ENCODE measurements at places on chromosomes 5 and 9. TPM values are rescaled to one million over a fixed set of nuclear protein-coding genes. Genes with fewer than 3 reads are reported as not detected.

- DNase-seq, result no peak
- H3K4me1 ChIP-seq, result no peaks in the 10 kb centered on the region
- no peak overlapping the region for H3K27ac ChIP-seq
- H3K4me3 ChIP-seq, result no peak overlapping the region
- no peaks in the 10 kb centered on the region for H3K27me3 ChIP-seq
Measured at GRCh38 chr5:131482617-131483016, 152.4 kb downstream of the RAPGEF6 start.

DNA sequence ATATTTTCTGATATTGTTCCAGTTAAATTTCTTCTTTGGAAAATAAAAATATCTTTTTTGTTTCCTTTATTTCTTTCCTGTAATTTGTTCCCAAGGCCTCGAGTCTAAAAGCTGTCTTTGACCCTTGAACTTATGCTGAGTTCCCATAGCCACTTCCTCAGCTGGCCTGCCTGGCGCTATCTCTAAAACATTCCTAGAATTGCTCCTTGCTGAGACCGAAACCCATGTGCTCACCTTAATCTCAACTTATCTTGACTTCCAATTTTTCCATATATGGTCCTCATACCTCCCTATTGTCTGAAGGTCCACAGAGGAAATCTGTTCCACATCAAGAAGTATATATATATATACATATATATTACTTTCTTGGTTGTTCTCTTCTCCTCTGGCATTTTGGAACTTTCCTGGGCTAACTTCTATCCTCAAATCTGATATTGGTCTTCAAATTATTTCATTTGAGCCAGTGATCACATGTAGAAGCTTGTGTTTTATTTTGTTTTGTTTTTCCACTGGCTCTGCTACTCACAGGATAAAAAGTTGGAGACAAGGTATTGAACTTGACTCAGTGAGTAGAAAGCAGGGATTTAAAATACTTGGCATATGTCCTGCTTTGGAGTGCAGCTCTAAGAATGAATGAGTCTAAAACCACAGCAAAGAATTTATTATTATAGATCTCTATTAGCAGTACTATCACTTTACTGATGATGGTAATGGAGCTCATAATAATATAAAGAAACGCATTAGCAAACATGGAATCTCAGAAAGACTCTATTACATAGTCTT lies 45.2 kb downstream of the ENC1 start:
- peaks cover 58% of the 10 kb centered on the region for H3K4me1 ChIP-seq
- peak overlapping the region; percentile 0 for H3K27ac ChIP-seq
- H3K36me3 ChIP-seq, result no peaks in the 10 kb centered on the region
- no peaks in the 10 kb centered on the region for H3K27me3 ChIP-seq

DNA sequence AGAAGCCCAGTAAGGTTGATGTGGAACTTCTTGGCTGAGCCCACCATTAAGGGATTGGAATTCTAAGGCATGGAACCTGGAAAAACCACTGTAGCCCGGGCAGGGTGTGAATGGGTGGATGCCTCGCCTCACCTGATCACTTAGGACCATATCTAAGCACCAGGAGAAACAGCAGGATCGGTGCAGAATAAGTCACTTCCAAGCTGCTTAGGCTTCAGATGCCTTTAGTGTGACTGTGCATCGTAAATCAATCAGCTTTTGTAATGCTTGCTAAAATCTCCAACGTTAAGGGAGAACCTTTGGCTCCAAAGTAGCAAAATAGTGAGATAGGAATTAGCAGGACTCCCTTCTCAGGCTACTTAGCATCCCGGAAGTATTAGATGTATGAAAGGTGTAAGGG lies 103.9 kb upstream of the MEGF10 start:
- H3K36me3 ChIP-seq, result no peaks in the 10 kb centered on the region
- peaks cover 8% of the 10 kb centered on the region for H3K4me1 ChIP-seq
- H3K27ac ChIP-seq, result no peak overlapping the region
- no peak for DNase-seq
- H3K27me3 ChIP-seq, result no peaks in the 10 kb centered on the region
- H3K4me3 ChIP-seq, result no peak overlapping the region

Gene KCNV2
- not detected for total RNA-seq

Gene INSL4
- not detected for total RNA-seq

GRCh38 chr5:154228696-154229095 lies 38.2 kb downstream of the GALNT10 start:
- no peak for DNase-seq
- H3K4me1 ChIP-seq, result peaks cover 28% of the 10 kb centered on the region
- H3K27me3 ChIP-seq, result no peaks in the 10 kb centered on the region

DNA sequence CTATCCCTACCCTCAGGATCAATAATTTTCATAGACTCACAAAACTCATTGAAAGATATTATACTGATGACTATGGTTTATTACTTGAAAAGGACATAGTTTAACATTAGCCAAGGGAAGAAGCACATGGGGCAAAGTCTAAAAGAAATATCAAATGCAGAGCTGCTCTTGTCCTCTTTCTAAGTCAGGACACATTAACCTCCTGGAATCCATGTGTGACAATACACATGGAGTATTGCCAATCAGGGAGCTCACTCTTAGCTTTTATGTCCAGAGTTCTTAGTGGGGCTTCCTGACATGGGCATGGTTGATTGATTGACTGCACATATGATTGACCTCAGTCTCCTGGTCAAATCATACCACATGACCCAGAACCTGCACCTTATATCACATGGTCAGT lies 165.5 kb upstream of the COX7C start:
- no peaks in the 10 kb centered on the region for H3K27me3 ChIP-seq
- H3K36me3 ChIP-seq, result no peaks in the 10 kb centered on the region
- H3K27ac ChIP-seq, result no peak overlapping the region
- no peak for DNase-seq
- no peaks in the 10 kb centered on the region for H3K4me1 ChIP-seq

Gene RGS7BP
- 0.39 TPM for total RNA-seq

Gene MAPKAP1
- 74.3 TPM for total RNA-seq

Gene GM2A
- 27.6 TPM for total RNA-seq

DNA sequence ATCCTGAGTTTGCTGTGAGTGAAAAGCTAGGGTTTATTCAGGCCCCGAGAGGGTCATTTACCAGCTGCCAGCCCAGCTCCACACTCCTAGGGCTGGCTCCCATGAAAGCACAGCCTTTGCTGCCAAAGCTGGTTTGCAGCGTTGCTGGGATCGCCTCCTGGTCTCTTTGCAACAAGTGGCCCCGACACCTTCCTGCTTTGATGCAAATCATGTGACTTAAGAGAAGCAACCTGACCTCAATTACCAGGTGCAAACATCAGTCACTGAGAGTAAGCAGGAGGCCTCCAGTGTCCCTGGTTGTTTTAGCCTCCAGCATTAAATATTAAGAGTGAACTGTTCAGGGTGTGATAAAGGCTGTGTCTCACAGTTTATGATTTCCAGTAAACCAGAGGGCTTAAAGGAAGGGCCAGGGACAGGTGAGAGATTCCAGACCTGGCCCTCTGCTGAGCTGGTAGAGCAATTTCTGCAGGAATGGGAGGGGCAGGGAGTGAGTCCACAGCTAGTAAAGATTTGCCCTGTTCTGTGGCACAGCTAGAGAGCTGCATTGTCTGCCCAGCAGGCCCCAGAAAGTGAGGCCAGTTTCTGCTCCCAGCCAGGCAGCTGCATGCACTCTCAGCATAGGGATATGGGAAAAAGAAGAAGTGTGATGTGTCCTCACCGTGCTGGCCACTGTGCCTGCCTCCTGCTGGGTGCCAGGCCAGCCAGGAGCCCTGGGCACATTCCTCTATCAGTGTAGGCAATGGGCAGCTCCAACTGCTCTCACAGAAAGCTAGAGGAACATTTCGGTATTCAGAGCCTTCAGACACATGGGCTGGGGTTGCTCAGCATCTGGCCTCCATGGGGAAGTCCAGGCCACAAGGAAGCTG lies 58.0 kb downstream of the SLC22A5 start:
- H3K4me1 ChIP-seq, result no peaks in the 10 kb centered on the region
- DNase-seq, result no peak
- no peaks in the 10 kb centered on the region for H3K36me3 ChIP-seq
- peak overlapping the region; percentile 59 for H3K27ac ChIP-seq
- no peaks in the 10 kb centered on the region for H3K27me3 ChIP-seq

- H3K36me3 ChIP-seq, result no peaks in the 10 kb centered on the region
- no peaks in the 10 kb centered on the region for H3K4me1 ChIP-seq
- no peaks in the 10 kb centered on the region for H3K27me3 ChIP-seq
- DNase-seq, result no peak
Measured at GRCh38 chr5:96691503-96692303, 29.5 kb downstream of the CAST start.

Gene HRH2
- 1.7 TPM for total RNA-seq

Gene TLX3
- total RNA-seq, result 0.52 TPM

DNA sequence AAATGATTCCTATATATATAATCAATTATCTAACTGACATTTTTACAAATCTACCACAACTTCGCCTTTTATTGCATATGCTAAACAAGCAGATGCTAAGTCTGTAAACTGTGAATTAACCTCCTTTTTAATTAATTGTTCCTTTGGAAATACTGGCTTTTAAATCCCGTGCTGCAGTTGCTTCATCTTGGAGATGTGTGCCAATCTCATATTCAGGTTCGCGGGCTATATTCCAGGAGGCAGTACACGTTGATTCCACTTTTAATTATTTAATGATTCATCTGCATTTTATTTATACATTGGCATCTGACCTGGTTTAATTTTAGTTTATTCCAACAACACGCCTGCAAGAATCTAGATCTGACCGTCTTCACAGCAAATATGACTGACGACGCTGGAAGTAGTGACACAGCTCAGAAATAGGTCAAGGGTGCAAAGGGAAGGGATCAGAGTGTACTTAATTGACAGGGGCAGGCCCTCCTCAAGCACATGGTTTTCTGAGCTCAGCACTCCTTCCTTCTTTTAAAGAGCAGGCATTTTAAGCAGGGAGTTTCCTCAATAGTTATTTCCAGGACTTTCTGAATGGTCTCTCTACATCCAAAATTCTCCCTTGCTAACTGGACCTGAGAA lies 125.2 kb downstream of the GLIS3 start:
- no peaks in the 10 kb centered on the region for H3K36me3 ChIP-seq
- no peaks in the 10 kb centered on the region for H3K27me3 ChIP-seq
- peaks cover 8% of the 10 kb centered on the region for H3K4me1 ChIP-seq
- no peak overlapping the region for H3K4me3 ChIP-seq
- no peak for DNase-seq

GRCh38 chr9:108913391-108913790 lies 20.5 kb downstream of the ELP1 start:
- H3K27me3 ChIP-seq, result no peaks in the 10 kb centered on the region
- no peak for DNase-seq
- H3K4me1 ChIP-seq, result no peaks in the 10 kb centered on the region
- H3K36me3 ChIP-seq, result peaks cover 17% of the 10 kb centered on the region

- H3K4me3 ChIP-seq, result no peak overlapping the region
- H3K36me3 ChIP-seq, result peaks cover 3% of the 10 kb centered on the region
- no peak for DNase-seq
- H3K27ac ChIP-seq, result peak overlapping the region; percentile 8
- peaks cover 48% of the 10 kb centered on the region for H3K27me3 ChIP-seq
- H3K4me1 ChIP-seq, result peaks cover 16% of the 10 kb centered on the region
Measured at GRCh38 chr9:135068776-135069415, 18.6 kb upstream of the OLFM1 start.

Measured in neural crest cell (in vitro differentiated cells).